ENCODE measurements at places on chromosomes 4 and X.

DNA sequence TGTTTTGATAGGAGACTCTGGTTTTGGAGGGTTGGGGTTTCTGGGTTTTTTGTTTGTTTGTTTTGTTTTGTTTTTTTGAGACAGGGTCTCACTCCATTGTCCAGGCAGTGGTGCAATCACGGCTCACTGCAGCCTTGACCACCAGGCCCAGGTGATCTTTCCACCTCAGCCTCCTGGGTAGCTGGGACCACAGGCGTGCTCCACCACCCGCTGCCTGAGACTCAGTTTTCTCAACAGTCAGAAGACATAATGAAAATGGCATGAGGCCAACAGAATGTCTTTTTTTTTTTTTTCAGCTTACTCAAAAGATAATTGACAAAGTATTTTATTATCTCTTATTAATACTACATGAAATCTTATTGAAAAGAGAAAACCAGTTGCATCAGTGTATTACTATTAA lies 32.4 kb downstream of the TNIP2 start:
- DNase-seq: no peak

- no peak for DNase-seq
Observed at GRCh38 chr4:15118292-15118691, 116.0 kb downstream of the CPEB2 start.

GRCh38 chrX:16665089-16665488 lies 15.1 kb downstream of the S100G start:
- DNase-seq: no peak

DNA sequence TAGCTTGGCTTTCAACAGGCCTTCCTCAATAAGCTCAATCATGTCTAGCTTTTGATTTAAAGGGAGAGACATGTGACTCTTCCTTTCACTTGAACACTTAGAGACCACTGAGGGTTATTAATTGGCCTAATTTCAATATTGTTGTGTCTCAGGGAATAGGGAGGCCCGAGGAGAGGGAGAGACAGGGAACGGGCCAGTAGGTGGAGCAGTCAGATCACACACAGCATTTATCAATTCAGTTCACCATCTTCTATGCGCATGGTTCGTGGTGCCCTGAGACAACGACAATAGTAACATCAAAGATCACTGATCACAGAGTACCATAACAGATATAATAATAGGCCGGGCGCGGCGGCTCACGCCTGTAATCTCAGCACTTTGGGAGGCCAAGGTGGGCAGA lies 17.8 kb downstream of the ZNF81 start:
- no peak for DNase-seq

DNA sequence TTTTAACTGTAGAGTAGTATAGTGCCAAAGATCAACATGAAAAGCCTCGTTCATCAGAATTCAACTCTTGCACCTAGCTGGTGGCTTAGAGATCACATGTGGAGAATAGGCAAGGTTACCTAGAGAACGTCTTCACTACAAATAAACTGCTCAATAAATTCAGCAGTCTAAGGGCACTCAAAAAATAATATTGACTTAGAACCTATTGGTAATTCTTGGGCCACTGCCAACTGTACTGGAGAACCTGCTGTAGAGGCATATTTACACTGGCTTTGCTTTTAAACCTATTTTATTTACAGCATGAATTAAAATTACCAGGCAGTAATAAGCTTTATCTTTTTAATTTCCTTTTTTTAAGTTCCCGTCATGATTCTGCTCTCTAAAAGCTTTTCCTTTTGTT lies 343.7 kb downstream of the PDHA2 start:
- no peak for DNase-seq

- no peak for DNase-seq
Observed at GRCh38 chr4:23889814-23890341, at the start of gene PPARGC1A. Gene PPARGC1A (minus strand): TSS chr4:23890047. CDS start chr4:23889957, 90 bp downstream.

GRCh38 chr4:119103263-119103662 lies 32.4 kb upstream of the MYOZ2 start:
- DNase-seq: no peak

DNA sequence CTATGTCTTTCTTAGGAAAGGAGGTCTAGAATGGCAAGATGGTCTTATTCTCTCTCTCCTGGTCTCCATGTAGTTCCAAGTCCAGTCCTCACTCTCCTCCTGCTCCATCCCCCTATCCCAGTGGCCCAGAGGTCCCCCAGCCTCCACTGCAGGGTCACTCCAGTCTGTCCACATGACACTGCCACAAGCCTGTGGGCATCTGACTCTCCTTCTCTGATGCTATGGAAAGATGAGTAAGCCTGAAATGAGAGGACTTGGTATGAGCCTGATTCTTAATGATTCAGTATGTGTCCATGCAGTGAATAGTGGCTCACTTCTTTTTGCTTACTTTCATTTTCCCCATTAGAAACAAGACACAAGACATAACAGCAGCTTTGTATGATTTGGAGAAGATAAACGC lies 516.8 kb upstream of the ADGRL3 start:
- no peak for DNase-seq

DNA sequence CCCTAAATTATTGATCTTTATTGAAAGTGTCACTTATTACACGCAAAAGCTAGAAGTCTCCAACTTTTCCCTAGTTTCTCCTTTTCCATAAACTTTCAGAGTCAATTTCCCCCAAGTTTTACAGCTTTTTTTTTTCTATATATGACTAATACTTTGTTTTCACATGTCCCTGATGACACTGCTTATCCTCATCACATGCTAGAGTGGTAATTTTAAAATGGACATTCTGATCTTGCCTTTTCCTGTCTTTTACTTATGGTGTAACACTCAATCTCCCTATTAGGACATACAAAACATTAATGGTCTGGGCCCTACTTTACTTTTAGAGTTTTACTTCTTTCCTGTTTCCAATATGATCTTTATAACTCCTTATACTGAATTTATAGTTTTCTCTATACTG lies 112.6 kb downstream of the ANK2 start:
- no peak for DNase-seq

DNA sequence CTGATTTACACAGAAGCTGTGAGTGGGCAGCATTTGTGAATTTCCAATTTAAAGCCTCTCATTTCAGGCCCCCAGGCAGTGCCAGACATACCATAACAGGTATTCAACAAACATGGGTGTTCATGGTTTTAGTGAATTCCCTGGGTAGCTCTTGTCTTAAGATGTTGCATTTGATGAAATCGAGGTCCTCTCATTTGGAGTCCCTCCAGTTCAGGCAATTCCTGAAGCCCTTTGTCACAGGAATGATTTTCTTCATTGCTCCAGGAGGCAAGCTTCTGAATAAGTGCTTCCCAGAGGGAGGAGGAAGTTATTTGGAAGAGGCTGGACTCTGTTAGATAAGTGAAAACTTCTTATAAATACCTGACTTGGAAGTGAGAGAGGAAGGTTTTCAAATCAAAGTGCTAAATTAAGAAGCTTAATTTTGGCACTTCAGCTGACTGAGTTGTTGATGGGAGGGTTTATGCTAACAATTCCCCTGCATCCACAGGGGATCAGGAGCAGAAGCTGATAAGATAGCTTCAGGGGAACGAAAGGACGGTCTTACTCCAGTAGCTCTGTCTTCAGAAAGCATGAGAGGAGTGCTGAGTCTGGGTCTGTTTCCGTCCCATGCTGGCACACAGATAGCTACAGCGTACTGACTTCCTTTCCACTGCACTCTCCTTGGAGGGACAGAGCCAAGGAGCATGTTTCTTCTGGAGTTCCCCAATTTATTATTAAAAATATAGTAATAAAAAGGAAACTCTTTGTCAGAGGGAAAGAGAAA lies 543.1 kb downstream of the GBA3 start:
- DNase-seq: no peak

GRCh38 chr4:183747931-183748670 lies 89.0 kb downstream of the TRAPPC11 start:
- no peak for DNase-seq

DNA sequence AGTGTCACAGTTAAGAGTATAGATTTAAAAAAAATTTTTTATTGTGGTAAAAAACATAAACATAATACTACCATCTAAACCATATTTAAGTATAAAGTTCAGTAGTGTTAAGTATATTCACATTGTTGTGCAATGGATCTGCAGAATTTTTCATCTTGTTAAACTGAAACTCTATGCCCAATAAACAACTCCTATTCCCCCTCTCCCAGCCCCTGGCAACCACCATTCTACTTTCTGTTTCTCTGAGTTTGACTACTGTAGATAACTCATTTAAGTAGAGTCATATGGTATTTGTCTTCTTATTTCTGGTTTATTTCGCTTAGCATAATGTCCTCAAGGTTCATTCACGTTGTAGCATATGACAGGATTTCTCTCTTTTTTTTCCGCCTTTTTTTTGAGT lies 112.4 kb downstream of the PTTG2 start:
- DNase-seq: no peak

DNA sequence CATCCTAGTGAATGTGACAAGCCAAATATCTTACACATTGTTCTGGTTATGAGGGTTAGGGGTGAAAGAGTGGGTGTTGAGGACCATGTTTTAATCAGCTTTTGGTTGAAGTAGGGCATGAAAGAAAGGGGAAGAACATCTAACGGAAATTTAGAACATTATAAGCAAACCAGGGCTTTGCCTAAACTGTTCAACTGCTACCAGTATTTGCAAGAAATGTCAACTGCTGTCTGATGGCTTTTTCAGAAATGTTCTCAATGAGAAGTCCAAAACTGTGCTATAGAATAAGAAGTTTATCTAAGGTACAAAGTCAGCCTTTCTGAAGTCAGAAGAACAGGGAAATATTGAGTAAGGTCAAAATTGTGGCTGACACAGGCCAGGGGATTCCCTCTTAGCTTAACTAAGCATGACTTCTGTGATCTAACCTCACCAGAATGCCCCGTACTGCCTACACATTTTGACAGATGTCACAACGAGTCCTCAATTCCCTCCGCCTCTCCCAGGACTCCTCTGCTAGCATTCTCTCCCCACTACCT lies 67.1 kb downstream of the DTHD1 start:
- peak; percentile 57 for DNase-seq

DNA sequence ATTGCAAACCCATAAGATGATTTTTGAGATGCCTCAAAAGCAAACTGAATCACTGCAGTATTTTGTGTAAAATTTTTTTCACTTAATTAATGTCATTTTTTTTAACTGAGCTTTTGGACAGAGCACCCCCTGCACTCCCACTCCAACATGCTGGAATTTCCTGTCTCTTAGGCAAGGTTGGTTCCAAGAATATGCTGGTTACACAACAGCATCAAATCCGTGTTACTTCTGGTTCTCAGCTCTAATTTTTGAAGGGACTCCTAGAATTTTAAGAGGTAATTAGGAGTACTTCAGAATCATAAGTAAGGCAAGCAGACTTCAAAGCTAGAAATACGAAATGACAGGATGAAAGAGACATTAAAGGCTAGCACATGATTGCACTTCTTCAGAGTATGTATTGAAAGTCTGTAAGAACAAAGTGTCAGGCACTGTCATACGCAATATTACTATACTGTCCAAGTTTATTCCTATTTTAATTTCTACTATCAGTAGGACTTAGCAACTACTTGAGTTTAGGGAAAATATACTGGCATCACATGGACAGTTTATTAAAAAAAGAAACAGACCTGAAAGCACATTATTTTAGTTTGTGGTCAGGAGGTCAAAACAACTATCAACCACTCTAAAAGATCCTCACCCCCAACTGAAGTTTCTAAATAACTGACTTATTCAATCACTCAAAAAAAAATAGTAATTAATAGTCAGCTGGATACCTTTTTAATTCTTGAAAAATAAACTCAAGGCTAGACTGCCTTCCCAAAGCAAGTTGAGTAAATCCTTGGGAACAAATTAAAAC lies 1.6 kb upstream of the JCHAIN start:
- no peak for DNase-seq

DNA sequence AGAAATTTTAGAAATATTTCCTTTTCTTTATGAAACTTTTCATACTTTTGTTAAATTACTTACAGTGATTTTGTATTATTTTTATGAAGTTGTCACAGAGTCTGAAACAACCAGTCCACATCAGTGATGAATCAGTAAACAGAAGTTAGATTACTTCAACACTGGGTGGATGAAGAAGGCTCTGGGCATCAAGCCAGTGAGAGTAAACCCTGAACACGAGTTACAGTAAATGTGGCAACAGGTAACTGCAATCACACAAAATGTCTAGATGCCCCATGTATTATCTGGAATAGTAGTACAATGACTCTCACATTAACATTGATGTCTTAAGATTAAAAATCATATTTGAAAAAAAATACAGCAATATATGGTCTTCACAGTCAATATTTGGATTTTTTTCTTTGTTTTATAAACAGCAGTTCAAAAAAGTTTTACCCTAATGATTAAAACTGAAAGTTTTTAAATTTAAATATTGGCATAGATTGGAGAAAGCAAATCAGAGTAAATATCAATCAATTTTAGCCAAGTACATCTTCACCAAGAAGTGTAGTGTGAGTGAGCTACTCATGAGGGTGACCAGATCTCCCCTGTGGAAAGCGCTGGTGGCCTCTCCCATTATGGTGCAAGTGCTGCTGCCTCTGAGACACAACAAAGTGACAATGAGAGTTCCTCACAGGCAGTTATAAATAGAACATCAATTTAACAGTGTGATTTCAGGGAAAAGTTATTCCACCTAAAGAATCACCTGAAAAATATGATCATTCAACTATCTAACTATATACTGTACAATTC lies 63.2 kb upstream of the UGT2B7 start:
- no peak for DNase-seq

GRCh38 chrX:132023896-132024386 lies 839 bp downstream of the STK26 start:
- peak; percentile 69 for DNase-seq

GRCh38 chr4:94531991-94532789 lies 80.4 kb downstream of the PDLIM5 start:
- DNase-seq: no peak

GRCh38 chr4:56958111-56958517 lies 19.3 kb downstream of the NOA1 start:
- no peak for DNase-seq

GRCh38 chr4:81622028-81622427 lies 150.3 kb upstream of the RASGEF1B start:
- DNase-seq: no peak

GRCh38 chrX:153862369-153863250 lies 23.4 kb downstream of the L1CAM start:
- DNase-seq: no peak

DNA sequence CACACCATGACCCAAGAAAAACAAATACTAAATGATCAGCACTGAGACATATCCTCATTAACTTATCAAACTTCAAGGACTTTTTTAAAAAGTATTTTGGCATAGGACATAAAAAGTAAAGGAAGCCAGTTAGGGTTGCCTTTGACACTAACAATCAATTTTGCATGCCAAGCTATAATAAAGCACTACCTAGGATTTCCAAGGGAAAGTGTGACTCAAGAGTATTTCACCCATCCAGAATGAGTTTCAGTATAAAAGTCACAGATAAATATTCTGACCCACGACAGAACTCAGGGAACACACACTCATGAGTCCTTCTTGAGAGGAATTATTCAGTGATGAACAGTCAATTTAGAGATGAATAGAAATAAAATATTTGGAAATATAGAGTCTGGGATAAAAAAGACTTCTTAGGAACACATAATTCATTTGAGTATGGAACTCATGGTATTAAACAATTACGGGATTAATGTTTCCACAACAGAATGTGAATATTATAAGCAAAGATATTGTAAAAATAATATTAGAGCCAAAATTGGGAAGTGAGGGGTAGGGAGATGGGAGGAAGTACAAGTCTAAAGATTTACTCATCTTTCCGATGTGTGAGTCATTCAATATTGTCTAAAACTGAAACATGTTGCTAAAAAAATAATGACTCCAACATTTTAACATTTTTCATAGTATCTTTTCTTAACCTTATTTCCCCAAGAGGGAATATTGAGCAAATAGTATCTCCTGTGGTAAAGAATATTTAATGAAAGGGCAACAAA lies 143.5 kb upstream of the LNX1 start:
- DNase-seq: no peak
